Progenitor cell of endocrine pancreas (in vitro differentiated cells): ENCODE measurements at places on chromosomes 2 and 18. TPM values are rescaled to one million over a fixed set of nuclear protein-coding genes. Genes with fewer than 3 reads are reported as not detected.
A peak's percentile ranks its signal among the peaks of the same experiment; 100 is the strongest.

INHA gene
- 1.5 and 1.7 TPM in 2 replicates for total RNA-seq

RALB gene
- 26.6 and 30.5 TPM in 2 replicates for total RNA-seq

DHRS9 gene
- total RNA-seq, result not detected in 2 replicates

HOXD12 gene
- total RNA-seq, result not detected in 2 replicates

TAF1B gene
- total RNA-seq, result 28.6 and 30.5 TPM in 2 replicates

C2orf92 gene
- total RNA-seq, result 15.9 and 17.4 TPM in 2 replicates

MAL gene
- total RNA-seq, result not detected in 2 replicates

ASIC4 gene
- 3.4 and 5.1 TPM in 2 replicates for total RNA-seq

NAT8 gene
- not detected in 2 replicates for total RNA-seq

CFC1 gene
- 27.7 and 30.9 TPM in 2 replicates for total RNA-seq

- no peak for DNase-seq
Measured at GRCh38 chr2:177585234-177585863, 192.8 kb downstream of the AGPS start.

DNA sequence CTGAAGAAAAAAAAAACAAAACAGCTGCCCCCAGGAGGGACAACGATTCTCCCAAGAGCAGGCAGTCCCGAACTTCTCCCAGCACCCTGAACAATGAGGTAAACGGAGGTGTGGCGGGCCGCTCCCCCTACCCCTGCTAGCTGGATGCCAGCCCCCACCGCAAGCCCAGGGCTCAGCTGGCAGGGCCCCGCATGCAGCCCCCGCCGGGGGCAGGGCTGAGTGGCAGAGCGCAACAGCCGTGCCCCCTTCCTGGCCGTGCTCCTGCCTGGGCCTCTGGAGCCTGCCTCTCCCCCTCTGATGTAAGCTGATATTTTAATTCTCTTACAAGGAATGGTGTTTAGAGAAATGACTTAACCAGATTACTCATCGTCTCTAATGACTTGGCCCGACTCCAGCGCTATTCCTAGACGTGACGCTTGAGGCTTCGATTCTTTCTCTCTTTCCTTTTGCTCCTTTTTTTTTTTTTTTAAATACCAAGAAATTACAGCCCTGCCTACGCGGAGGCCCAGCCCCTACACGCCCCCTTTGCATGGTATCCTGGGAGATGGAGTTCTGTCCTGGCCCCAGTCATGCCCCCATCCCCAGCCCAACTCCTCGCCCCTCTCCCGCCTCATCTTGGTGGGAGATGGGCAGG lies 4.6 kb upstream of the ARID5A start:
- DNase-seq, result no peak

DNA sequence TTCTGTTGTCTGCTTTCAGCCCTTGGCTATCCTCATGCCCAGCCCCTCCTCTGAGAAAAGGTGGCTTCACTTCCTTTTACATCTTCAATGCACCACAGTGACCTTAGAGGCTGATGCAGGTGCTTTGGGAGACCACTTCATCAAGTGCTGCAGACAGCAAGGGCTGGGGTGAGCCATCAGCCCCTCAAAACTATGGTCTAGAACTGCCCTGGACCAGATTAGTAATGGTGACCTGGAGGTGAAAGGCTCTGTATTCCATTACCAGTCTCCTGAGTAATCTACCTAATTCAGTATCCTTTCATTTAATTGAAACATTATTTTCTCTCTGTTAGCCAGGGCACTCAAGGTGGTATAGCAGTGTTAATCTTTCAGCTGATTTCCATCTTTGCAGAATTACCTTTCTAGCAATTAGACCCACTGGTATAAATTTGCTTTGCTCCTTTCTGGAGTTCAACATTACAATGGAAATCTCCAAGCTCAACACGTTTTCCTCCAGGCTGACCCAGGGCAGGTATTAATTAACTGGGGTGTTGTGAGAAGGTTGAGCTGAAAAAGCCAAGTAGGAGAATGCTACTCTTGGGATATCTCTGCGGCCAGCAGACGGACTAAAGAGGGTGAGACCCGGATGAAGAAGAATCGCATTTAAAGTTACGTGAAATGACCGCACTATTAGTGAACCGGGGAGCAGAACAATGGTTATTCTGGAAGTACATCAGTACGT lies 469.0 kb downstream of the MEIS1 start:
- DNase-seq, result no peak

- DNase-seq, result no peak
Measured at GRCh38 chr2:65390134-65390533, 42.3 kb downstream of the SPRED2 start.

DNA sequence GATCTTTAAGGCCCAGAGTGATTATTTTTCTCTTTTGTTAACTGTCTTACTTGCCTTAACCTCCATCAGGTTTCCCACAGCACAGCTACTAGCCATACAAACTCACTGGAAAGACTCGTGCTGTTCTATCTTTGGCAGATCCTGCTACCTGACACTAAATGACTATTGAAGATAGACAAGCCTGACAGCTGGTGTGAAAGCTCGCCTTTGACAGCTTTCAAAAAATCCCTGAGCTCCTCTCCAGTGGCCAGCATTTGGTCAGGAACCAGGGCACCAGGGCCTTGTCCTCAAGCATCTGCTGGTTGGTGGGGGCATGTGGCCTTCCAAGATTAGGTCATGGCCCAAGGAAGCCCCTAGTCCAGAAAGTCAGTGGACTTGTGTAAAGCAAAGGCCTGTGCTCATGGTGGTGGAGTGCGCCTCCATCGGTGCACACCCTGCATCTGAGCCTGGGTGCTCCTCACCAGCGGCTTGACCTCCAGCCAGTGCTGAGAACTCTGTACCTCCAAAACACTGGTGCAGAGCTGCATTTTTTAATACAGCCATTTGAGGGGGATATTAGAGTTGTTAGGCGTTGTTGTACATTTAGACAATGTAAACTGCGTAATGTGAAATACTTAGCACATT lies 158.5 kb downstream of the NCK2 start:
- no peak for DNase-seq

GRCh38 chr18:2982022-2982421 lies 30.9 kb downstream of the LPIN2 start:
- no peak for DNase-seq

- no peak for DNase-seq
Measured at GRCh38 chr2:172213116-172213860, 110.6 kb upstream of the DLX2 start.

- DNase-seq, result no peak
Measured at GRCh38 chr2:20594048-20594750, 56.7 kb downstream of the HS1BP3 start.

DNA sequence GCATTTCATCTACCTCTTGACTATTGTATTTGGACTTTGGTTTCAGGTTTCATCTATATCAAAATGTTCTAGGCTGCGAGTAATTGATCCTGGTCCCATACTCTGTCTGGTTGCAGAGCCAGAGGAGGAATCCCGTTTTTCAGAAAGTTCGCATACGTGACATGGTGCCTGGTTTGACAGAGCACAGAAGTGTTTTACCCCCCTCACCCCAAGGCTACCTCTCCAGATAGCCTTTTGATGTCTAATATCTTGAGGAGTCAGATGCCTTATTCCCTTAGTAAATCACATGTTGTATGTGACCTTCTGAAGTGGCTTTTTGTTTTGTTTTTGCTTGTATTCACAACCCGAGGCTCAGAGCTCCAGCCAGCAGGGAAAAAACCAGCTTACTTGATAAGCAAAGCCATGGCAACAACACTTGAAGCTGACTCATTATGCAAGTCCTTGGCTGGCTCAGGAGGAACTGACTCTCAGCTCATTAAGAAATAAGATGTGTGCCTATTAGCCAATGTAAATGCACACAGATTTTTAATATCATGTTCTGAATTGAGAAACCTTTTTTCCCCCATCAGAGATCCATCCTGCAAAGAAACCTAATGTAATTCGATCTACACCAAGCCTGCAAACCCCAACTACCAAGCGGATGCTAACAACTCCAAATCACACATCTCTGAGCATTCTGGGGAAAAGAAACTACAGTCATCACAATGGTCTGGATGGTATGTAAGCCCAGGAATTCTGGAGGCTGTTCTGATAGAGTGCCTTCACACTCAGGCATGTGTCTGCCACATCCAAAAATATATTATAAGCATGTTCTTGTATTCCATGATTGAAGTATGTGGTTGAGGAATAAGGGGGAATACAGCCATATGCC lies 41.4 kb downstream of the OXER1 start:
- DNase-seq, result no peak

GRCh38 chr2:45700407-45701013 lies 49.0 kb downstream of the PRKCE start:
- no peak for DNase-seq

DNA sequence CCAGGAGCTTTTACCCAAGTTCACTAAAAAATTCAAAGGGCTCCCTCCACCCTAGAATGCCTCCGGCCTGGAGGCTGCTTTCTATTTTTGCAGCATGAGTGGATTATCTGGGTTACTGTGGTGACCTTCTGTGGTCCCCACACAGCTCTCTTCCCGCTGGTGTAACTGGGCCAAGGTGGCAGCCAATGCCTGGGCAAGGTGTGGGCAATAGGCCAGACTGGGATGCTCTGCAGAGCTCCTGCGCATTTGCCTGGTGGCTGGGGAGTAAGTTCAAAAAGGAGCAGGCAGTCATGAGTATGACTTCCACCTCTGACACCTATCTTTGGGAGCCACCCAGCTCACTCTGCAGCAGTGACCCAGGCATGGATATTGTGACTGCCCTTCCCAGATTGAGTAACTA lies 130.5 kb upstream of the SPRED2 start:
- DNase-seq, result no peak

GRCh38 chr2:242002944-242003343 lies 133.4 kb downstream of the RTP5 start:
- DNase-seq, result no peak

DNA sequence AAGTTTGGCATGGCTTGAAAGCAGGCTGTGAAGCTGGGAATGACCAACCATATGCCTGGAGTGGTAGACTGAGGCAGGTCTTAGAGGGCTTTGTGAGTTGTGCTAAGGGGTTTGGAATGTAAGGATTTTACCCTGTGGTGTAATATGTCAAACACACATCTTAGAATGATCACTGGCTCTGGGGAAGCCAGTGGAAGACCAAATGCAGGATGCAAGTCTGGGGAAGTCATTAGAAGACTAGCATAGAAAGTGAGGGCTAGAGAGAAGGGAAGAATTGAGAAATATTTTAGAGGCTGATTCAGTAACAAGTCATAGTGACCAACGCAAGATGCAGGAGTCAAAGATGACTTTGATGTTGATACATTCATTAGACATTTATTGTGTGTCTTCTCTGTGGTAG lies 3.5 kb upstream of the FHOD3 start:
- DNase-seq, result no peak

- no peak for DNase-seq
Measured at GRCh38 chr2:191927319-191927867, 80.5 kb upstream of the CAVIN2 start.

GRCh38 chr2:213228638-213229037 lies 55.6 kb upstream of the SPAG16 start:
- DNase-seq, result no peak

GRCh38 chr2:185645529-185645928 lies 93.1 kb upstream of the FSIP2 start:
- no peak for DNase-seq

DNA sequence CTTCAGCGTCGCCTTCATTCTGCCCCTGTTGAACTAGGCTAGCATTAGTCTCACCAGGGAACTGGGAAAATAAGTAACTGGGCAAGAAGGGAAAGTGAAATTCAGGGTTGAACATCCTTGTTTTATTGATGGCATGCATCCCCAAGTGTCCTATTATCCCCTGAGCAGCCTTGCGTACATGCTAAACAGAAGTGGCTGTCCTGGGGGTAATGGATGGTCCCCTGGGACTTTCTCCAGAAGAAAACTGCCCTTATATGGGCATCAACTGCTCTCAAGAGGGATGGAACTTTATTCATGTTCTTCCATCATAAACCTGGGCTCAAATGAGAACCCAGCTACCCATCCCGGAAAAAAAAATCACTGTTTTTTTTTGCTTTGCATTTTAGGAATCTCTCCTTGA lies 11.8 kb upstream of the SMIM21 start:
- DNase-seq, result no peak

DNA sequence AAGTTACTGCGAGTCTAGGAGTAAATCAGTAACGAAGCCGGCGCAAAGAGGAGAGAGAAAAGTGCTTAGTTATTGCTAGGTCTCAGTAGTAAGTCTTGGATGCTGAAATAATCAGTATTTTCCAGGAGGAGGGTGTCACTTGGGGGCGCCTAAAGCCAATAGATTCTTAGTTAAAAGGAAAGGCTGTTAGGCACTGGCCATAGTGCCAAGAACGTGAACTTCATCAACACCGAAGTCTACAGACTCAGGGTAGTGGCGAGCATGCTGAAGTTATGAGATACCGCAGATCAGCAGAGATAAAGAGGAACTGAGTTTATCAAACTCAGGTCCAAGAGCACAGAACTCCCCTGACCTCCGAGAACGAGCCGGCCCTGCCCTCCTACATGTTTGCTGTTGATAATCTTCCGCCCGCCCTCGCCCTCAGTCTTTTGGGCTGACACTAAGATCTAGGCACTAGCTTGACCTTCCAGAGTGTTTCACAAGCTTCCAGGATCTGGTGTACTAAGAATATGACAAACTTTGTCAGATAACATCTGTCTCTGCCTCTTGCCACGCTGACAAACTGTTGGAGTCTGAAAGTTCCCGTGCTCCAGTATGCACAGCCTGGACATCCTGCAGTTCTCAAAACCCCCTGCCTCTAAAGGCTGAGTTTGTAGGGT lies 49.2 kb downstream of the CYB5A start:
- DNase-seq, result no peak

DNA sequence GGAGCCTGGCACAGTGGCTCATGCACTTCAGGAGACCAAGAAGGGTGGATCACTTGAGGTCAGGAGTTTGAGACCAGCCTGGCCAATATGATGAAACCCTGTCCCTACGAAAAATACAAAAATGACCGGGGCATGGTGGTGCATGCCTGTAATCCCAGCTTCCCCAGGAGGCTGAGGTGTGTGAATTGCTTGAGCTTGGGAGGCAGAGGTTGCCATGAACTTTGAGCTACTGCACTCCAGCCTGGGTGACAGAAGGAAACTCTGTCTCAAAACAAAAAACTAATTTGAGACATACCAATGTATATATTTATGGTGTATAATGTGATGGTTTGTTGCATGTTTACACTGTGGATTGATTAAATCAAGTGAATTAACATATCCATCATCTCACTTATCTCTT lies 21.8 kb upstream of the ZNF512 start:
- DNase-seq, result no peak

- no peak for DNase-seq
Measured at GRCh38 chr2:177393203-177393755, 706 bp downstream of the AGPS start.

DNA sequence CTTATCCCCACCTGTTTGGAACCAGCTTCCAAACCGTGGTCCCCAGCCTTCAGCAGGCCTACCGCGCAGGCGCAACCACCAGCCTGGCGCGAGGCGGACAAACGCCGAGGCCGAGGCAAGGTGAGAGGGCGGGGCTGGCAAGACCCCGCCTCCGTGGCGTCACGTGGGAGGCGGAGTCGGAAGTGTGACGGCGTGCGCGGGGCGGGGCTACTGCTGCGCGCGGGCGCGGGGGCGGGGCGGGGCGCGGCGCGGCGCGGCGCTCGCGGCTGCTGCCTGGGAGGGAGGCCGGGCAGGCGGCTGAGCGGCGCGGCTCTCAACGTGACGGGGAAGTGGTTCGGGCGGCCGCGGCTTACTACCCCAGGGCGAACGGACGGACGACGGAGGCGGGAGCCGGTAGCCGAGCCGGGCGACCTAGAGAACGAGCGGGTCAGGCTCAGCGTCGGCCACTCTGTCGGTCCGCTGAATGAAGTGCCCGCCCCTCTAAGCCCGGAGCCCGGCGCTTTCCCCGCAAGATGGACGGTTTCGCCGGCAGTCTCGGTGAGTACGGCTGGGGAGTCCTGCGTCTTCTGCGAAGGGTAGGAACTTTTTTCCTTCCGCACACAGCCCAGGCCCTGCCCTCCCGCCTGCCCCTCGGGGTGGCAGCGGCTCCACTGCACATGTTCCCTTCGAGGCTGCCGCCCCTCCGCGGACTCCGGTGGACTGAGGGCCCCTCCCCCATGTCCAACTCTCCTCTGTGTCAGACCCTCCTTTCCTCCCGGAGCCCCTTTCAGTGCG lies at the start of gene EML4:
Gene EML4 (plus strand): TSS at position 254 of the 774 bp plus-strand sequence. CDS start 259 bp downstream, at position 513.
- DNase-seq, result peak; percentile 91
